ENCODE measurements at places on chromosomes 16 and 17.

GRCh38 chr17:78146881-78147280, 696 bp downstream of the C17orf99 start:
- no peak for DNase-seq

DNA sequence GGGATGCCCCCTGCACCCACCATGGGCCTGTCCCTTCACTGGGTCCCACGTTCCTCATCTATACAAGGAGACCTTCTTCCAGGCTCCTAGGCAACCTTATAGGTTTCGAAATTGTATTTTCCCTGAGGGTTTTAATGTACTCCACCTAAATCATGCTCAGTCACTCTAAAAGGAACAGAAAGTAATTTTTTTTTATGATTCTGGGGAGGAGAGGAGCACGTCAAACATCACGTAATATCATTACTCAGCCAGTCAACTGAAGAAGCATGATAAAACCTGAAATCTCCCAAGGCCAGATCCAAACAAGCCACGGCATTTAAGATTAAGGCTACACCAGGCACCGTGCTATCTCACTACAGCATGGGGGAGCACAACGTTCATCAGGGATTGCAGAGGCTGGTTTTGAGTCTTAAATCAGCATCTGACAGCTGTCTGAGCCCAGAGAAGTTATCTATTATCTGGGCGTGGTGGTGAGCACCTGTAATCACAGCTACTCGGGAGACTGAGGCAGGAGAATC, 3.9 kb upstream of the TMEM114 start:
- no peak for DNase-seq

DNA sequence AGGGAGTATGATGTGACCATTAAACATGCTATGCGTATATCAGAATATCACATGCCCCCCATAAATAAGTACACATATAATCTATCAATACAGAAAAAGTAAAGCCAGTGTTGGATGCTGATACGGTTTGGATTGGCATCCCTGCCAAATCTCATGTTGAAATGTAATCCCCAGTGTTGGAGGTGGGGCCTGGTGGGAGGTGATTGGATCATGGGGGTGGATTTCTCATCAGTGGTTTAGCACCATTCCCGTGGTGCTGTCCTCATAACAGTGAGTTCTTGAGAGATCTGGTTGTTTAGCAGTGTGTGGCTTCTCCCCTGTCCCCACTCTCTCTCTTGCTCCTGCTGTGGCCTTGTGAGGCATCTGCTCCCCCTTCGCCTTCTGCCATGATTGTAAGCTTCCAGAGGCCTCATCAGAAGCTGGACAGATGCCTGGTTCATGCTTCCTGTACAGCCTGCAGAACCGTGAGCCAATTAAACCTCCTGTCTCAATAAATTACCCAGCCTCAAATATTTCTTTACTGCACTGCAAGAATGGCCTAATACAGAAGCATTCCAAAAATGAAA, 88.9 kb downstream of the AATF start:
- no peak for DNase-seq

DNA sequence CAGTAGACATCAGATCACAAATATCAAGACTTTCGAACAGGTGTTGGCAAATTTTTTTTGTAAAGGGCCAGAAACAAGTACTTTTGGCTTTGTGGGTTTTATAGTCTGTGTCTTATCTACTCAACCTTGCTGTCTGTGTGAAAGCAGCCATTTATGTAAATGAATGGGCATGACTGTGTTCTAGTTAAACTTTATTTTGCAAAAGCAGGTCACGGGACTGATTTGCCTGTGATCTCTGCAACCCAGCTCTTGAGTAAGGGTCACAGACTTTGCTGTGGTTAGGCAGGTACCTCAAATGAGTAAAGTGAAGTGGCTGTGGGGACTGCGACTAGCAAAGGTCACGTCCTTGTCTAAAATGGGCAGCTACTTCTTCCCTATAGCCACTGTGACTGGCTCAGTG, 136.5 kb downstream of the FTO start:
- no peak for DNase-seq

DNA sequence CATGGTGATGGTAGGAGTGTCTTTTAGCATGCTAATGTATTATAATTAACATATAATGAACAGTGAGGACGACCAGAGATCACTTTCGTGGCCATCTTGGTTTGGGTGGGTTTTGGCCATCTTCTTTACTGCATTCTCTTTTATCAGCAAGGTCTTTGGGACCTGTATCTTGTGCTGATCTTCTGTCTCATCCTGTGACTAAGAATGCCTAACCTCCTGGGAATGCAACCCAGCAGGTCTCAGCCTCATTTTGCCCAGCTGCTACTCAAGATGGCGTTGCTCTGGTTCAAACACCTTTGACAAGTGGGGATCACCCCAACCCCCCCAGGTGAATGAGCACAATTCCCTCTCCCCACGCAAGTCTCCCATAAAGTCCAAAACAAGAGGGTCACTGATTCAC, 49.3 kb upstream of the ETV4 start:
- DNase-seq: no peak

- DNase-seq: peak; percentile 64
These were observed 129.5 kb downstream of the ANKRD11 start for GRCh38 chr16:89360760-89361435.

DNA sequence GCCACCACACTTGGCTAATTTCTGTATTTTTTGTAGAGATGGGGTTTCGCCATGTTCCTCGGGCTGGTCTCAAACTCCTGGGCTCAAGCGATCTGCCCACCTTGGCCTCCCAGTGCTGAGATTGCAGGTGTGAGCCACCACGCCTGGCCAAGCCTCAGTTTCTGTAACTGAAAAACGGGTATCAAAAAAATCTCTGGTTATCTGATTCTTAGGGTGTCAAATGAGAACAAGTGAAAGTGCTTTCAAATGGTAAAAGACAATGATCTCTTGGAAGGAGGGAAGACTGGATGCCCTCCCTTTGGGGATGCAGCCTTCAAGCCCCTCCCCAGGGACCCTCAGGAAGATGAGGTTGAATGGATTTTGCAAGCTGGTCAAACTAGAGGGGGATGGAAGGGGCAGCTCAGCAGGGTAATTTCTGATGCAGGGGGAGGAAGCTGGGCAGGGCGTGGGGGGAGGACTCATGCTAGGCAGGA, 22.3 kb downstream of the ARHGAP23 start:
- DNase-seq: no peak

DNA sequence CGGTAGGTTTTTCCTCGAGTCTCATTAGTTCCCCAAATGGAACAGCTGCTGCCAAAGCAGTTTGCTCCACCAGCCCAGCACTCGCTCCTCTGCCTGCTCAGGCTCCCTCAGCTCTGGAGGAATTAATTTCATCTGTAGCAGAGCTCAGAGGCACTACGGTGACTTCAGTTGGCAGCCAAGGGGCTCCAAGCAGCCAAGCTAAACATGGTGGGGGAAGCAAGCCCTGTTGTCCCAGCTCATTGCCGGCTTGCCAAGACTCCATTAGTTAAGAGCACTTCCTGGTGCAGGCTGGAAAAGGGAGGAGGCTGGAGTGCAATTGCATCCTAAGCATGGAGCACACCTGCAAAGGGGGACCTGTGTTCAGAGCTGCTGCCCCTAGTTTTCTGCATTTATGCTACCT, 78.7 kb upstream of the GPRC5B start:
- no peak for DNase-seq

DNA sequence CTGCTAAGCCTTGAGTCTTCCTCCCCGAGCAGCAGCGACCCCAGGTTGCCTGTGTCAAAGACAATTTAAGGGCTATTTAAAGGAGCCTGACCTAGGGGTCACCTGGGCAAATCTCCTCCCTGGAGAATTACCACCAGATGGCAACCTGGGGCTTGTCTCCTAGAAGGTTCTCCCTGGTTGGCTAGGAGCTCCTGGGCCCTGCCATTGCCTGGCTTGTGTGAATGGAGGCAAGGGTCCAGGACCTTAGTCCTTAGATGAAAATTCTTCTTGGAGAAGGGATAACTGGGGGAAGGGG, 51.3 kb upstream of the TAC4 start:
- no peak for DNase-seq

DNA sequence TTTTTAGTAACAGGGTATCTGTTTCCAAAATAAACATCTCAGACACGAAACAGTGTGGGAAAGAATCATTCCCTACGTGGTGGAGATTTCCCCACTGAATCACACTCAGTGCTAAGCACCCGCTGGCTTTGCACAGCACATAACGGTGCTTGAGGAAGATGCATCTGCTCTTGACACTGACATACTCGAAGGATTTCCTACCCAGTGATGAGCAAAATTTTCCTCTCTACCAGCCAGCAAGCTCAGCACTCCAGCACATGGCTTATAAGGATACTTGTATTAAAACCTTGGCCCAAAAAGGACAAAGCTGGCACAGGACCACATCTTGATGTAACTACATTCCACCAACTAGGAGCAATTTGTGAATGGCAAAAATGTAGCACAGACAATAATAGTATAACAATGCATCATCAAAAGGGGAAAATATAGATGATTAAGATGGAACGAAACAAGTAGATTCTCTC, 59.0 kb downstream of the ANKFY1 start:
- no peak for DNase-seq

DNA sequence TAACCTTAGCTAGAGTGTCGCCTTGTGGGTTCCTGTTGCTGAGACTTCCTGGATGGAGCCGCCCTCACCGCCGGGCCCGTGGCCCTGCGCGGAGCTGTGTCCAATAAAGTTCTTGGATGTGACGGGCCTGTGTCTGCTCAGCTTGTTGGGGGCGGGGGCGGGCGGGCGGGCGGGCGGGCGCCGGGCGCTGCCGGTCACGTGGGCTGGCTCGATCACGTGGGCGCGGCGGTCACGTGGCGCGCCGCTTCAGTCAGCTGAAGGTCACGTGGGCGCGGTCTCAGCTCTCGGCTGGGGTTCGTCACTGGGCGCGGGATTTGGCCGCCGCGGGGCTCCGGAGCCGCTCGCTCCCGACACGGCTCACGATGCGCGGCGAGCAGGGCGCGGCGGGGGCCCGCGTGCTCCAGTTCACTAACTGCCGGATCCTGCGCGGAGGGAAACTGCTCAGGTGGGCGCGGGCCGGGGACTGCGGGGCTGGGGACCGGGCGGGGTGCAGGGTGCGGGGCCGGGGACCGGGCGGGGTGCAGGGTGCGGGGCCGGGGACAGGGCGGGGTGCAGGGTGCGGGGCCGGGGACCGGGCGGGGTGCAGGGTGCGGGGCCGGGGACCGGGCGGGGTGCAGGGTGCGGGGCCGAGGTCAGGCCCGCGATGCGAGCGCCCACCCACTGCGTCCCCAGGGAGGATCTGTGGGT, at the start of gene AMDHD2:
Gene AMDHD2, plus strand, starts transcription at position 275 of the 687 bp plus-strand sequence. Its CDS starts 88 bp downstream, at position 363.
- peak; percentile 99 for DNase-seq

DNA sequence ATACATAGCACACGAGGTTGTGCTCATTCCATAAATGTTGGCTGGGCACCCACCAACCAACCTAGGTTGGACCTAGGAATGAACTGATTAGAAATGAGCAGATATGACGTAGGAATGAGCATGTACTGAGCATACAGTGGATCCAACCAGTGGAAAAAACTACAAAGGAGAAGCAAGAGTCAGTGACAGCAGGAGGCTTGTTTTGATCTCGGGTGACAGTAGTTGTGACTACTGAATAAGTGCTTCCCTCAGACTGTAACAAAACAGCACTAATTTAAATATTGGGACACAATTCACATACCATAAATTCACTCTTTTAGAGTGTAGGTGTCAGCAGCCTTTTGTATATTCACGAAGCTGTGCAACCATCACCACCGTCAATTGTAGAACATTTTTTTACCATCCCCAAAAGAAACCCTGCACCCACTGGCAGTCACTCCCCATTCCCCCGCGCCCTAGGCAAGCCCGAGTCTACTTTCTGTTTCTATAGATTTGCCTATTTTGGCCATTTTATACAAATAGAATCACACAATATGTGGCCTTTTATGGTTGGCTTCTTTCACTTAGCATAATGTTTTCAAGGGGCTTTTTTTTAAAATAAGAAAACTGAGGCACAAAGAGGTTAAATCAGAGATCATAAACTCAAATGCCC, 7.0 kb downstream of the VAC14 start:
- no peak for DNase-seq

- no peak for DNase-seq
These were observed 53.0 kb downstream of the NFAT5 start for GRCh38 chr16:69618721-69619120.

GRCh38 chr17:57959929-57960328, 4.7 kb upstream of the CUEDC1 start:
- no peak for DNase-seq
